ENCODE measurements at places on chromosomes 3 and 15. TPM values are rescaled to one million over a fixed set of nuclear protein-coding genes. Genes with fewer than 3 reads are reported as not detected.

Gene RLBP1
- not detected for total RNA-seq

Gene MYL3
- total RNA-seq = 0.14 TPM

Gene GPR149
- not detected for total RNA-seq

Gene OR5H1
- not detected for total RNA-seq

Gene PLA2G4E
- not detected for total RNA-seq

Gene DPPA4
- not detected for total RNA-seq

Gene ROBO1
- total RNA-seq = 0.47 TPM

Gene ADCY5
- 0.17 TPM for total RNA-seq

Gene STAB1
- 464 TPM for total RNA-seq

Gene MRPL3
- total RNA-seq = 77.4 TPM

DNA sequence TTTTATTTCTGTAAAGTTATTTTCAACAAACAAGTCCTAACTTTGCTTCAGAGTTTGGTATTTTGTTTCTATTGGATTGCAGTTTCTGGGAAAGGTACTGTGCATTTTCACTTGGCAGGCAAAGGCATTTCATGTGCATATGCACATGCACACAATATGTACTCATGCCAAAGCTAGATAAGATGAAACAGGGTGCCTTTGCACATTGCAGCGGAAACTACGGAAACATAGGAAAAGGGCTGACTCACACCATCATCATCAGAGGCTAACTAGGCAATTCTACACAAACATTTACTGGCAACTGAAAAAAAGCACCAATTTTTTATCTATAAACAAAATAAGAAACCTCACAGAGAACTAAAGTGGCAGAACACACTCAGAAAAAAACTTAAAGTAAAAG is 550.6 kb upstream of the NECTIN3 start:
- DNase-seq = peak; percentile 94

DNA sequence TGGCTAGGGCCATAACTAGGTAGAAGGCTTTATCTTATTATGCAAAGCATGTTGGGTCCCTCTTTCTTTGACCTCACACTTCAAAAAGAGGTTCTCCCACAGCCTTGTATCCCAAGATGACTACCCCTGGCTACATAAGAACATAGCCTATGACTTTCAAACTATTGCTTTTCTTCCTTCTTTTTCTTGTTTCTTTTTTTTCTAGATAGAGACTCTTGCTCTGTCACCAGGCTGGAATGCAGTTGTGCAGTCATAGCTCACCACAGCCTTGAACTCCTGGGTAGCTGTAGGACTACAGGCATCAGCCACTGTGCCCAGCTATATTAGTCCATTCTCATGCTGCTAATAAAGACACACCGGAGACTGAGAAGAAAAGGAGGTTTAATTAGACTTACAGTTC is 47.2 kb downstream of the DIPK2A start:
- DNase-seq = no peak

GRCh38 chr15:71494563-71495397 is 315.6 kb upstream of the NR2E3 start:
- no peak for DNase-seq

GRCh38 chr3:140403608-140404007 is 274.3 kb upstream of the TRIM42 start:
- DNase-seq = no peak

- DNase-seq = no peak
Observed at GRCh38 chr3:54897028-54897711, 30.7 kb downstream of the LRTM1 start.

DNA sequence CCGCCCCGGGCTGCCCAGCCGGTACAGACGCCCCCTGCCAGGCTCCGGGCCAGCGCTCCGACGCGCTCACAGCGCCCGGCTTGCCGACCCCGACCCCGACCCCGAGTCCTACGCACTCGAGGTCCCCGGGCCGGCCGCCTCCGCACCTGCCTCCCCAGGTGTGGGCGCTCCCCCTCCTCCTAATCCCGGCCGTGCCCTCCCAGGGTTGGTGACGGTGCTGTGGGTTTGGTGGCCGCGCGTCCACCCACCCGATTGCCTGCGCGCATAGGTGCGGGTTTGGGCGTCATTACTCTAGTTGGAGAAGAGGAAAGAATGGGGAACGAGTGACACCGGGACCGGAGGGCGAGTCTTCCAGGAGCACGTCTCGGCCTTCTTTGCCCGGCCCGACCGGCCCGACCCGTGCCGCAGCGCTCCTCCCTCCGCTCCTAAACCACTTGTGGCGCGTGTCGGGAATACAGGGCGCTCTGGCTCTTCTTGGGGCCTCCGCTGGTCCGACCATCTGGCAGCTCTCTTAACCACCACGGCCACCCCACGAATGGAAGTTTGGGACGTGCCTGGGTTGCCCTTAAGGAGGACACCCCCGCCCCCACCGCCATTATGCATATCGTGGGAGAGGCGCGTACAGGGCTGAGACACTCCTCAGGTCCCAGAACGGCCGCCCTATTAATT is 810 bp upstream of the THRB start:
- DNase-seq = no peak

GRCh38 chr3:28022916-28023315 is 218.5 kb upstream of the CMC1 start:
- DNase-seq = no peak

GRCh38 chr3:142890592-142890991 is 1.7 kb upstream of the PCOLCE2 start:
- DNase-seq = no peak

GRCh38 chr3:51934991-51935885 is 6.5 kb downstream of the RRP9 start:
- no peak for DNase-seq

GRCh38 chr15:96502196-96502595 is 171.7 kb downstream of the NR2F2 start:
- no peak for DNase-seq

DNA sequence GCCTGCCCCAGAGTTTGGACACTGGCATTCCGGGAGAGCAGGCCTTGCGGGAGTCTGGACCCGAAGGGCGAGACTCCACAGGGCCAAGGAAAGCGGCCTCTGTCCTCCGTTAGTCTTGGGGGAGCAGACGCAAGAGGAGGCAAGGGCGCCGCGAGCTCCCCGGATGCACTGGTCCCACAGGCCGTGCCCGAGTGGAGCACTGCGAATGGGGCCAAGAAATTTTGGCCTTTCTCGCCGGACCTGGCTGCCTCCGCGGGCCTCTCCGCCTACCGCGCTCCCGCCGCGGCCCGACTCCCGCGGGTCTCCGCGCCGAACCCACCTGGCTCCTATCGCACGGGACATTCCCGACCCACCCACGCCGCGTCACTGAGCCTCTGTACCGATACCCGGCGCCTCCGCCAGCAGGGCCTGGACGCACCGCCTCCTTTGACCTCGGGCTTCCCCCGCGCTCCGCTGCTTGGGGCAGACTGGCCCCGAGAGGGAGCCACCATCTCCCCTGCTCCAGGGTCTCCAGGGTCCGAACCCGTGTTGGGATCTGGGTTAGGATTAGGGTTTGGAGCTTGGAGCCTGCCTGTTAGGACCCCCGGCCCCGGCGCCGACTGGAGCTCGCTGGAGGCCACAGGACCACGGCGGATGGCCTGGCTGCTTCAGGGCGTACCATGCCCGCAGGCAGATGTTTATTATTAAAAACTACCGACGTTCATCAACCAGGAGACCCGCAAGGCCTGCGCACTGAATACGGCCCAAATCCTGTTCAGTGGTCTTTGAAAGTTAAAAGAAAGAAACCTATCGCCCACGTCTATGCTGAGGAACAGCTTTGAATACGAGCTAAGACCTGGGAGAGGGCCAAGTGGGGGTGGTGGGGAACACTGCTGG is 11.7 kb downstream of the SHOX2 start:
- no peak for DNase-seq

DNA sequence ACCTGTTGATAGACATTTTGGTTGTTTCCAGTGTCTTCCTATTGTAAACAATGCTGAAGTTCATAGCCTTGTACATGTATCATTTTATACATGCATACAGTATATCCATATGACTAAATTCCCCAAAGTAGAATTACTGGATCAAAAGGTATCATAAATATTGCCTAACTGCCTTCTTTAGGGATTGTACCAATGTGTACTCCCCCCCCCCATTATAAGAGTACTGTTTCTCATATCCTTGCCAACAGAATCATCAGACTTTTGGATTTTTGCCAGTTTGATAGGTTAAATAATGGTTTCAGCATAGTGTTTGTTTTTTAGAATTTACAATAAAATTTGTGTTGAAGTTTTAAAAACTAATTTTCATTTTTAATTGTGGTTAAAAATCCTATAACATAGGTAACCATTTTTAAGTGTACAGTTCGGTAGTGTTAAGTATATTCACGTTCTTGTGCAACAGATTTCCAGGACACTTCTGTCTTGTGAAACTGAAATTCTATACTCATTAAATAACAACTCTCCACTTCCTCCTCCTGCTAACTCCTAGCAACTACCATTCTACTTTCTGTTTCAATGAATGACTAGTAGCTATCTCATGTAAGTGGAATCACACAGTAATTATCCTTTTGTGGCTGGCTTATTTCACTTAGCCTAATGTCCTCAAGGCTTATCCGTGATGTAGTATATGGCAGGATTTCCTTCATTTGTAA is 30.8 kb upstream of the MAP3K13 start:
- peak; percentile 77 for DNase-seq

GRCh38 chr15:89131731-89132130 is 43.5 kb downstream of the ABHD2 start:
- no peak for DNase-seq

GRCh38 chr3:122183893-122184590 is 574 bp downstream of the CASR start:
- DNase-seq = no peak
